ENCODE measurements at places on chromosomes 12 and 14. TPM values are rescaled to one million over a fixed set of nuclear protein-coding genes. Genes with fewer than 3 reads are reported as not detected.

GRCh38 chr14:71371711-71372396, 464.6 kb downstream of the PCNX1 start:
- H3K4me1 ChIP-seq: no peaks in the 10 kb centered on the region
- DNase-seq: no peak
- no peaks in the 10 kb centered on the region for H3K36me3 ChIP-seq
- no peak overlapping the region for H3K4me3 ChIP-seq

- H3K4me1 ChIP-seq: no peaks in the 10 kb centered on the region
- no peaks in the 10 kb centered on the region for H3K36me3 ChIP-seq
- no peak overlapping the region for H3K4me3 ChIP-seq
Observed at GRCh38 chr12:52164624-52165023, 27.2 kb downstream of the KRT80 start.

DNA sequence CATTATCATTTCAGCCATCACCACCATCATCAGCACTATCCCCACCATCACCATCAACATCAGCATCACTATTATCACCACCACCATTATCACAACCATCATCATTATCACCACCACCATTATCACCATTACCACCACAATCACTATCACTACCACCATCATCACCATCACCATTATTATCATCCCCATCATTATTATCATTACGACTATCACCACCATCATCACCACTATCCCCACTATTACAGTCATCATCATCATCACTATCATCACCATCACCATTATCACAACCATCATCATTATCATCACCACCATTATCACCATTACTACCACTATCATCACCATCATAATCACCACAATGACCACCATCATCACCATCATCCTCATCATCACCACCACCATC, 50.4 kb upstream of the CMKLR1 start:
- H3K4me1 ChIP-seq: no peaks in the 10 kb centered on the region
- no peak overlapping the region for H3K27ac ChIP-seq
- no peaks in the 10 kb centered on the region for H3K27me3 ChIP-seq
- DNase-seq: no peak

NCAPD2 gene
- 36.5 TPM for total RNA-seq

DNA sequence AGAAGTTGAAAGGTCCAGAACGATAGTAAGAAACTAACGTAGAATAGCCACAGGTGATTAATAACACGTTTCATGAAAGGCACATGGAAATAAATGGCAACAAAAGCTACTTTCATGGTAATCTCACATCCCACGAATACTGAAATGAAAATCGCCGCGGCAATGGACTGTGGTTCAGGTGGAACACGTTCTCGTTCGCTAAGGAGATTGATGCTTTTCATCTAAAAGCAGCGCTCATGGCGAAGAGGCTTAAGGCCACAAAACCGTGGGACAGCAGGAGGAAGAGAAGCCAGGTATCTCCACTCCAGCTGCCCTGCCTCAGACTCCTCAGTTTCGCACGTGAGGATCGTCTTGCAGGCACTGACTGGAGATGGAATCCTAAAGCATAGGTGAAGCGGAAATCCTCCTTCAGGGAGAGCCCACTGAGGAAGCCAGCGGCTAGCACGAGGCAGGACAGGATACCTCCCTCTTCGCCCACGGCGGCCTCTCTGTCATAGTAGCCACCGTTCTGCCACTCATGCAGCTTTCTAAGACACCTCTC, 696 bp upstream of the GPHN start:
- no peaks in the 10 kb centered on the region for H3K27me3 ChIP-seq
- no peak for DNase-seq
- no peaks in the 10 kb centered on the region for H3K36me3 ChIP-seq
- peaks cover 7% of the 10 kb centered on the region for H3K4me1 ChIP-seq
- peak overlapping the region; percentile 73 for H3K4me3 ChIP-seq
- peak overlapping the region; percentile 92 for H3K27ac ChIP-seq

PPP1R36 gene
- 1.9 TPM for total RNA-seq

- DNase-seq: no peak
- no peaks in the 10 kb centered on the region for H3K36me3 ChIP-seq
- H3K4me1 ChIP-seq: peaks cover 4% of the 10 kb centered on the region
- H3K27ac ChIP-seq: peak overlapping the region; percentile 42
- H3K27me3 ChIP-seq: no peaks in the 10 kb centered on the region
Observed at GRCh38 chr14:102819747-102820330, 42.6 kb downstream of the TRAF3 start.

ARMH4 gene
- 1.2 TPM for total RNA-seq

DNA sequence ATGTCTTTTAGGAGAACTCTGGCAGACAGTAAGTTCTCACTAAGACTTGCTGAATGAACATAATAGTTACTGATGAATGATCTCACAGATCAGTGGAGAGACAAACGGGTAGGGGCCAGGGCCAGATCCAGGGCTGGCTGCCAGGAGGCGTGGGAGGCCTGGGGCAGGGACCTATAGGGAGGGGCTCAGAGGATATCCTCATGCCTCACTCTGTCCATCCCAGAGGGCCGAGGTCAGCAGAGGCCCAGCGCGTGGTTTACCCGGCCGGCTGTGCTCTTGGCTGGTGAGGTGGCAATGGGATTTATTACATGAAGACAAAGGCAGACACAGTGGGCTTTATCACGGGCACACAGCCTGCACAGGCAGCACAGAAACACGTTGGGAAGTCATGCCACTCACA, 85.4 kb downstream of the CHGA start:
- H3K4me1 ChIP-seq: peaks cover 40% of the 10 kb centered on the region
- no peaks in the 10 kb centered on the region for H3K27me3 ChIP-seq
- H3K27ac ChIP-seq: no peak overlapping the region
- DNase-seq: peak; percentile 58
- H3K36me3 ChIP-seq: no peaks in the 10 kb centered on the region
- no peak overlapping the region for H3K4me3 ChIP-seq

BTBD6 gene
- total RNA-seq: 56.6 TPM

DNA sequence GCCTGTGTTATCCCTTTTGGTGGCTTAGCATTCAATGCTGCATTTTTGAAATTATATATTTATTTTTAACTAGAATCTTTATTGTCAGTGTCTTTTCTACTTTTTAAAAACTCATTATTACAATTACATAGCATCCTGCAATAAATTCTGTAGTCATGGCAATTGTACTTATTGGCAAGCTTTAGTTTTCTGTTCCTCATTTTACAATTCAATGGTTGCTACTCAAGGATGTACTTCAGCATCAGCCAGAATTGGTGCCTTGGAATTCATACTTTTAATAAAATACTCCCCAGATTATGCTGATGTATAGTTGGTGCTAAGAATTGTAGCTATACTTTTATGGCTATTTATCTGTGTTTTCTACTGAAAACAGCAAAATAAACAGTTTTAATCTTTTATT, 1756.8 kb upstream of the SEL1L start:
- H3K4me1 ChIP-seq: no peaks in the 10 kb centered on the region
- no peak overlapping the region for H3K27ac ChIP-seq
- DNase-seq: no peak
- no peak overlapping the region for H3K4me3 ChIP-seq

TEAD4 gene
- 4.9 TPM for total RNA-seq

DNA sequence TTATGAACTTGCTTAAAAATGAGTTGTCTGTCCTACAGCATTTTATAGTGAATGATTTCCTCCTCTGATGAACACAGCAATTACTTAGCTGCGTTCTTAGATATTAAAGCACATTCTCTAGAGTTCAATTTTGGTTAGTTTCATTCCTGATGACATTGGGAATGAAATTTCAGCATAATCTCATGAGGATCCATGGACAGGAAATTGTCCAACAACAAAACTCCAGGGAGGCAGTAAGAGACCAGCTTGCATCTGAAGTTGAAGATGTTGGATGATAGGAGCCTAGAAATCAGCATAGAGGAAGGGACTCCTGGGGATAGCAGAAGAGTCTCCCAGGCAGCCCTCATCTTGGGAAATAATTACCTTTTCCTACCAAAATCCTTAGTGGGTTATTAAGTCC, 128.7 kb upstream of the RAP1B start:
- H3K36me3 ChIP-seq: no peaks in the 10 kb centered on the region
- H3K4me1 ChIP-seq: no peaks in the 10 kb centered on the region
- no peak overlapping the region for H3K4me3 ChIP-seq
- no peaks in the 10 kb centered on the region for H3K27me3 ChIP-seq

DNA sequence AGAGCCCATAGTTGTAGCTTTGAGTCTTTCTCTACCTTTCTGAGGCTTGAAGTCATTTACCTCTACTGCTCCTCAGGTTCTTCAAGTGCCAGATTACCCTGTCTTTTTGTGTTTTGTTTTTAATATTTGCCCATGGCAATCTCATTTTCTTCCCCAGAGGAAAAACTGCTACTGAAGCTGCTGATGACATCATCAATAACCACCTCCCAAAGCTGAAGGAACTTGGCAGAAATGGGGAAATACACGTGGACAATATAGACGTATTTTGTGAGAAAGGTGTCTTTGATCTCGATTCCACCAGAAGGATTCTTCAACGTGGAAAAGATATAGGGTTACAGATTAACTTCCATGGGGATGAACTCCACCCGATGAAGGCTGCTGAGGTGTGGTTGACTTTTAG, 17.1 kb downstream of the AMDHD1 start:
- no peaks in the 10 kb centered on the region for H3K27me3 ChIP-seq
- H3K27ac ChIP-seq: no peak overlapping the region
- no peaks in the 10 kb centered on the region for H3K4me1 ChIP-seq
- no peaks in the 10 kb centered on the region for H3K36me3 ChIP-seq

GRCh38 chr14:102901633-102902032, 20.8 kb upstream of the AMN start:
- H3K36me3 ChIP-seq: no peaks in the 10 kb centered on the region
- peak overlapping the region; percentile 82 for H3K27ac ChIP-seq
- H3K4me1 ChIP-seq: peaks cover 21% of the 10 kb centered on the region
- DNase-seq: peak; percentile 80
- no peak overlapping the region for H3K4me3 ChIP-seq

- H3K4me1 ChIP-seq: no peaks in the 10 kb centered on the region
- H3K36me3 ChIP-seq: no peaks in the 10 kb centered on the region
- DNase-seq: no peak
- H3K4me3 ChIP-seq: no peak overlapping the region
Observed at GRCh38 chr14:29235991-29236390, 469.4 kb downstream of the FOXG1 start.

OAS3 gene
- total RNA-seq: 7.1 TPM

GRCh38 chr12:93279565-93280412, 97.9 kb upstream of the NUDT4 start:
- H3K36me3 ChIP-seq: no peaks in the 10 kb centered on the region
- H3K4me3 ChIP-seq: no peak overlapping the region
- DNase-seq: no peak
- H3K4me1 ChIP-seq: no peaks in the 10 kb centered on the region

DNA sequence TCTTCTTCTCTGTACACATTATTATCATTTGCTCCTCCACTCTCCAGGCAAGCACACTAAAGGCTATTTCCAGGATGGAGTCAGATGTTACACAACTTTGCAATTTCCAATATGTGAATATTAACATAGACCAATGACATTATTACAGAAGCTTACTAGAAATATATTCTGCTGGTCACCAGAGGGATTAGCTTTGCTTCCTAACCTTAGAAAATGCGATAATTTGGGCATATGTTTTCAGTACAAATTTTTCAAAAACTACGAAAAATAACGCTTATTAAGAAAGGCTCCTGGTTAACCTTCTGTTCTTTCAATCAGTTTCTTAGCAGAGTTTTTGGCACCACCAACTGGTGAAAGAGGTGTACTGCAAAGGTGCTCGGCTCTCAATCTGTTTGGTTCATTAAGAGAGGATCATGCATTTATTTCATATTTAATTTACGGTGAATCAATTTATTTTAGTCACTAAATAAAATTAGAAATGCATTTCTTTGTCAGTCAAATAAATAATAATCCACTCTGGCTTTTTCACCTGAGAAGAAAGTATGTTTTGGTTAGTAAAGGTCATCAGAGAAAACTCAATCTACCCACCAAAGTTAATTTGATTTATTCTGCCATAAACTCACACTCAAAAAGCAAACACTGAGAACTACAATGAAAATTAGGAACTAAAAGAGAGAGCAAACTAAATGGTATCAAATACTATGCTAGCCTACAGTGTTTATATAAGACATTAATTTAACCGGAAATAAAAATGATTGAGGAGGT, 39.2 kb downstream of the EFCAB11 start:
- no peak overlapping the region for H3K27ac ChIP-seq
- peak; percentile 52 for DNase-seq
- no peaks in the 10 kb centered on the region for H3K36me3 ChIP-seq
- H3K27me3 ChIP-seq: no peaks in the 10 kb centered on the region
- H3K4me1 ChIP-seq: no peaks in the 10 kb centered on the region

DNA sequence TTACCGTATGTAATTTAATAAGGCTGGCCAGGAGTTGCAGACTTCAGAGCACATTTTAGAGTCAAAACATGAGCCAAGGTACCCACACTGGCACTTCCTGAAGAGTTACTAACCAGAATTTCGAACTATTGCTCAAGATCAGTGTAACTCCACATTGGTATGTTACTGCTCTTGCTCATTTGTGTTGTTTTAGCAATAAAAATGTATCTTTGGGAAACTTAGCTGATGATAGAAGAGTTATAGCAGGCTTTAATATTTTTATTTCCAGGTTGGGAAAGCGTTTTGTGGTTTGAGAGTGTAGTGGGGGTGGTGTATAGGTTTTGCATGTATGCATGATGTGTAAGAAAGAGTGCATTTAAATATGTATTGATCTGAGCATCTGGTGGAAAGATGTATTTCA, 96.6 kb downstream of the SCN8A start:
- no peaks in the 10 kb centered on the region for H3K36me3 ChIP-seq
- no peaks in the 10 kb centered on the region for H3K27me3 ChIP-seq
- H3K4me1 ChIP-seq: no peaks in the 10 kb centered on the region

GRCh38 chr12:6698352-6699046, 2.1 kb downstream of the PIANP start:
- no peak overlapping the region for H3K4me3 ChIP-seq

- H3K27me3 ChIP-seq: no peaks in the 10 kb centered on the region
- no peaks in the 10 kb centered on the region for H3K4me1 ChIP-seq
- no peak overlapping the region for H3K4me3 ChIP-seq
- DNase-seq: no peak
- H3K36me3 ChIP-seq: no peaks in the 10 kb centered on the region
Observed at GRCh38 chr12:88802096-88802706, 221.9 kb upstream of the KITLG start.

GRCh38 chr14:22152161-22152870, 436.7 kb downstream of the DAD1 start:
- no peaks in the 10 kb centered on the region for H3K4me1 ChIP-seq
- no peaks in the 10 kb centered on the region for H3K36me3 ChIP-seq
- no peak overlapping the region for H3K27ac ChIP-seq
- no peak overlapping the region for H3K4me3 ChIP-seq
- DNase-seq: no peak
- no peaks in the 10 kb centered on the region for H3K27me3 ChIP-seq

DNA sequence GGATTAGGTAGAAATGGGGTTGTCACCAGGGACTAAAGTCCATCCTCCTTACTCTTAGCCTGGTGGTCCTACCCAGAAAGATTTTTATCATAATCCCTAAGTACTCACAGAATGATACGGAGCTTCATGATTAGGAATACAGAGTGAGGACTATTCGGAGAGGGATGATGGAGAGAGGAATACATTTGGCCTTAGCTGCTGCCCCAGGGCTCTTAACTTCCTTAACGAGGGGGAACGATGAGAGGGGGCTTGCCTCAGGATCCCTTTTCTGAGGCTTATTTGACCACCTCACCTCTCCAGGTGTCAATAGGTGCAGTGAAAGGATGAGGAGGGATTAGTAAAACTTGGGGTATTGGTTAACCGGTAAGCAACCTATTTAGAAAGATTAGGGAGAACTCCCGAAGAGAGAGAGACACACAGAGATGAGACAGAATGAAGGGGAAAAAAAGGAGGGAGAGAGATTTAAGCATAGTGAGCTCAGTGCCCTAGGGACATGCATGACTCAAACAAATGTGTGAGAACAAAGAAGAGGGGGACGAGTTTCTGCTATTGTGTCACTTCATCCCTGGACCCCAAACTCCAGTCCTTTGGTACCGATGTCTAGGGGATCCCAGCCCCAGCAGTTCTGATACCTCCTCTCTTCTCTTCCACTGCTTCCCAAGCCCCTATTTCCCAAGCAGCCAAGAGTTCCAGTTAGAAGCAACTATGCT, 1.1 kb downstream of the NFE2 start:
- DNase-seq: no peak
- no peaks in the 10 kb centered on the region for H3K36me3 ChIP-seq
- H3K4me1 ChIP-seq: no peaks in the 10 kb centered on the region
- no peaks in the 10 kb centered on the region for H3K27me3 ChIP-seq
